ENCODE measurements at places on chromosomes 12 and 14. TPM values are rescaled to one million over a fixed set of nuclear protein-coding genes. Genes with fewer than 3 reads are reported as not detected.
A peak's percentile ranks its signal among the peaks of the same experiment; 100 is the strongest.

GRCh38 chr12:71138011-71138410, 19.8 kb downstream of the TSPAN8 start:
- no peak for DNase-seq

DNA sequence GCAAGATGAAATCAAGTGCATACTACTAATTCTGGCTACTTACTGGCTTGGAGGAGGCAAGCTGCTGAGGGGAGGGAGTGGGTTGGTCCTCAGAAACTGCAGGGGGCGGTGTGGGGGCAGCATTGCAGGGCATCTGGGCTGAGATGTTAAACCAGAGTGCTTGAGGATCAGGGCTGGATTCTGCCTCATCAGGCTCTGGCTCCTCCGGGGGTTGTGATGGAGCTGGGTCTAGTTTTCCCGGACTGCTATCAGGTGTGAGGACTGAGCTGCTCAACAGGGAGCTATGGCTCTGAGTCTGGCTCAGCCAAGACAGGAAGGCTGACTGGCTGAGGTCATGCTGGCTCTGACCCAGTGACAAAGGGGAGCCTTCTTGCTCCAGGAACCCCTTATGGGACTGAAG, 28.6 kb downstream of the BAZ2A start:
- DNase-seq = peak; percentile 52

DNA sequence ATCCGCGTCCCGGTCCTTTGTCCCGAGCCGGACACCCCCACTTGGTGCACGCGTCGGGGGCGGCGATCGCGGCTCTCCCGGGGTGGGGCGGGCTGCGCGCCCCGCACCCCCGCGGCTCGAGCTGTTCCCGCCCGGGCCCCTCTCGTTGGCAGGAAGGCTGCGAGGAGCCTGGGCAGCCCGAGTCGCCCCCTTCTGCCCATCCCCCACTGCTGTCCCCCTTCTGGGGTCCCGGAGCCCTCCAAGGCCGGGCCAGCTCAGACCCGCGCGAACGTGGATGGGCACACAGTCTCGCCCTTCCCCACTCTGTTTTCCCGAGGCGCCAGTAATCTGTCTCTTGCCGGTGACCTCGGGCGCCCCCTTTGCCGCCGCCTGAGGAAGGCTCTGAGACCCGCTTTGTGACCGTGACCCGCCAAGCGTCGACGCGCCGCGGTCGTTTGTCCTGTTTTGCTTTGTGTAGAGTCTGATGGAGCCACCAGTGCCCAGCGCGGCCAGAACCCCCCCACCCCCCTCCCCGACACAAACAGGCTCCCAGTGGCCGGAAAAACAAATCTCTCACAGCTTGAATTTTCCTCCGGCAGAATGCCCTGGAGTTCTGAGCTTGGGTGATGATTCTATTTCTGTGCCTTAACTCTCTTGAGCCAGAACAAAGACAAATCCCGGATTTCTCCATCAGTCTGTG, 610 bp downstream of the C14orf132 start:
- DNase-seq = no peak

ERBB3 gene
- total RNA-seq = 170 TPM

GPR135 gene
- 6.3 TPM for total RNA-seq

DNA sequence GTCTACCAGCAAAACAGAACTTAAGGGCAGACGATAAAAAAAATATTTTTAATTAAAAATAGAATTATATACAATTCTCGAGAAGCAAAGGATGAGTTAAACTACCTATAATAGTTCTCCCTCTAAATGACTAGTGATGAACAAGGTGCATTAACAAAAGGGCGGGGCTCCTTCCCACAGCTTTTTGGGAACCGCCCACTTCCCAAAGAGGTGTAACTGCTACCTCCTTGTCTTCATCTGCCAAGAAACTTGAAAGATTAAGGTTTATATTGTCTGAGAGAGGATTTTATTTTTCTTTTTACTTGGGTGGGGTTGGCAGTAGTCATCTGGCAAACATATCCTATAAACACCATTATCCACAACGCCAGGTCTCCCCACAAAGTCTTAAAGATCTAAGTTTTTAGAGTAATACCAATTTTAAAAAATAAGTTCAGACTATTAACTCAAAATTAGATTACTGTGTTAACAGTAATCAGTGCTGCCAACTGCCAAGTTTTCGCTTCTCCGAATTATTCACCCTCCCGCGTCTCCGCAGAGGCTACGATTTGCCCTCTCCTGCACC, 938 bp downstream of the RALGAPA1 start:
- peak; percentile 36 for DNase-seq

PIK3C2G gene
- total RNA-seq = 24.0 TPM

DNA sequence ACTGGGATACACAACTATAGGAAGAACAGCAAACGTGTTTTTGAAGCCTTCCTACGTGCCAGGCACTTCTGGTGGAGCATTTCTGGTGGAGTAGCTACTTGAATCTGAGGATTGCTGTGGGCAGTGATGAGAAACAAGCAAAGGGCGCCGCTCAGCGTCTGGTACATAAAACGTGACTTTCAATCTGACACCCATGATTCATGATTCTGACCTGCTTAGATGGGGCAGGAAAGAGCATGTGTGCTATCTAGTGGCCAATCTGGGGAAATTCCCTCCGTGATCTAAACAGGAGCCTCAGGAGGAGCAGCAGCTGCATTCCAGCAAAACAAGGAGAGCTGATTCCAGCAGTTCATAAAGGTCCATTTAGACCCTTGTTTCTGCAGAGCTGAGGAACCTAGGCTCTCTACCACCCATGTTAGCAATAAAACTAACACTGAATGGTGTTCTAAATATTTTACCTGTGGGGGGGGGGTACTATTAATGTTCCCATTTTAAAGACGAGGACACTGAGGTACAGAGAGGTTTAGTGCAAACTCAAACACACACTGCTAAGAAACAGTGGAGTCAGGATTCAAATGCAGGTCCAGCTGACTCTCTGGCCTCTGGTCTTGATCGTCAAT, 37.8 kb downstream of the PAH start:
- peak; percentile 65 for DNase-seq

DPPA3 gene
- not detected for total RNA-seq

DNA sequence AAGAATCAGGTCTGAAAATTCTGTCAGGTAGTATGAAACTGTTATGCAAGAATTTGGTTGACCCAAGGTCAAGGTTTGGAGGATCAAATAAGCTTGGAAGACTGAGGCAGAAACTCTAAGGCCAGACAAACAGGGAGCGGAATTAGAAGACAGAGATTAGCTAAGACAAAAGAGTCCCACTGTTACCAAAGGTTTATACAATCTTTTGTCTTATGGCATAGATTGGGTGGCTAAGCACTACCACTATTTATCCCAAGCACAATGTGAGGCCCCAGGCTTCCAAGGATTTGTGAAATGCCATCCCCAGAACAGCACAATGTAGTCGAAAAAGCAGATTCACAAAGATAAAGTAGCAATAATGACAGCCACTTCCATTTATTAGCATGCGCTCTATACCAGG, 311.2 kb downstream of the SEC23A start:
- DNase-seq = no peak

- no peak for DNase-seq
These were observed 2.2 kb downstream of the ZFP36L1 start for GRCh38 chr14:68790644-68791077.

Measured in Calu3 (cell line).